Stimulated activated CD4-positive, alpha-beta T cell treated with anti-CD3 and anti-CD28 coated beads, Interleukin-12 subunit alpha, Interleukin-12 subunit beta, amount 100 ng/mL, for 24 hours (primary cell): ENCODE measurements at places on chromosomes 1 and 21.

GRCh38 chr1:16356867-16357266 lies 4.6 kb upstream of the FBXO42 start:
- DNase-seq: no peak

GRCh38 chr21:45297869-45298268 lies 10.2 kb upstream of the POFUT2 start:
- DNase-seq: no peak

GRCh38 chr21:43871487-43871886 lies 6.5 kb downstream of the AGPAT3 start:
- DNase-seq: no peak

GRCh38 chr1:118504221-118504644 lies 319.2 kb upstream of the SPAG17 start:
- no peak for DNase-seq

DNA sequence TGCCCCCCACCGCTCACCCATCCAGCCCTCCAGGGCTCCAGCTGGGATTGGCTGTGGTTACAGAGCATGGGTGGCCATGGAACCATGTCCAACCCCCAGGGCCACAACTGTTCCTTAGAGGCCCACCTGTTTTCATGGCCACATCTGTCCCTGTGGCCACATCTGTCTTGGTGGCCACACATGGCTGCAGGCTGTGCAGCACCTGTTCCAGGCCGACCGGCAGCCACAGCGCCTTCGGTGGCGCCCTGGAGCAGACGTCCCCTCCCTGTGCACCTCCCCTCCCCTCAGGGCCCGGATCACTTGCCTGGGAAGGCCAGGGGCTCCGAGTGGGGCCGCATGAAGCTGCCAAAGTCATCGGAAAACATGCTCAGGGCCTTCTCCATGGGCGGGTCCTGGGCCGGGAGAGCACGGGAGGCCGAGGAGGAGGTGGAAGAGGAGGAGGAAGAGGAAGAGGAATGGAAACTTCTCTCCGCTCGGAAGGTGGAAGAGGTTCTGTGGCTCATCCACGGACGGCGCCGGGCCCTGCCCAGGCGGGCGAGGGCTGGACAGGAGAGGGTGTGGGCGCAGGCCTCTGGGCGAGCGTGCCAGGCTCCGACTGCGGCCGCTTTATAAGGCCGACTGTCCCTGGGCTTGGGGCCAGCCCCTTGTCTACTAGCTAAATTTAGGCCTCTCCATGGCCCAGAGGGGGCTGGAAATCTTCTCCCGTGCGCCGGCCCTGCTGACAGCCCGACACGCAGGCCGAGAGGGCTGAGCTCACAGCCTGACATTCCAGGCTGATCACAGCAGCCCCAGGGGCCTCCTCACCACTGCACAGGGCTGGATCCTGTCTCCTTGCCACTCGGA lies at the start of gene HSPB7:
TSS of gene HSPB7 (minus strand) at position 583 of the 843 bp plus-strand sequence. CDS start at position 503, 80 bp downstream.
- DNase-seq: no peak

GRCh38 chr1:24644100-24644384 lies 940 bp downstream of the SRRM1 start:
- DNase-seq: no peak

DNA sequence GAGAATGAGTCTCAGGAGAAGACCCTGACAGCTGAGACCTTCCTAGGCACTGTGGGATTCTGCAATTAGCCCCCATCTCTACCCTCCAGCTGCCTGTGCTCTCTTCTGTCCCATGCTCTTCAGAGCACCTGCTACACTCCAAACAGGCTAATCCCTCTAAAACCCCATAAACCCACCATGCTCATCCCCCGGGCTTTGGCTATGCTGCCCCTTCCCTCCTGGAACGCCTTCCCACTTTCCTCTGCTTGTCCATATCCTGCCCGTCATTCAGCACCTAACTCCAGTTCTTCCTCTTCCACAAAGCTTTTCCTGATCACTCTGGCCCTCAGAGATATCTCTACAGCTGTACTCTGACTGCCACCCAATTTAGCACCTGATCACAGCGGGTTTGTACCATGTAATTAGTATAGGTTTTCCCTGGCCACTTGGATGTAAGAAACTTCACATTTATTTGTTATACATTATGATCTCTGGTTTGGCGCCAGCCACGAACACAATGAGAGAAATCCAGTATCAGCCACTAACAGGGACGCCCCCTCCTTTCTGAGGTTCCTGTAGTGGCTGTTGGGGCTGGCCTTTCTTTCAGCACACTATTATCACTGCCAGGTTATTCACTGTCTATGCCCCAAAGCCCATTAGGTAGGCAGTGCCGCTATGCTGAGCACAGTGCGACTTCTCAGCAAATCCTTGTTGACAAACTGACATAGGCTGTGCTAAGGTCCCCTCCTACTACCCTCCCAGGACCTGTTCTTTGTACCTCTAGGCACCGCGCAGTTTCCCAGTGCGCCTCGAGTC lies 45.1 kb downstream of the CDC7 start:
- no peak for DNase-seq

DNA sequence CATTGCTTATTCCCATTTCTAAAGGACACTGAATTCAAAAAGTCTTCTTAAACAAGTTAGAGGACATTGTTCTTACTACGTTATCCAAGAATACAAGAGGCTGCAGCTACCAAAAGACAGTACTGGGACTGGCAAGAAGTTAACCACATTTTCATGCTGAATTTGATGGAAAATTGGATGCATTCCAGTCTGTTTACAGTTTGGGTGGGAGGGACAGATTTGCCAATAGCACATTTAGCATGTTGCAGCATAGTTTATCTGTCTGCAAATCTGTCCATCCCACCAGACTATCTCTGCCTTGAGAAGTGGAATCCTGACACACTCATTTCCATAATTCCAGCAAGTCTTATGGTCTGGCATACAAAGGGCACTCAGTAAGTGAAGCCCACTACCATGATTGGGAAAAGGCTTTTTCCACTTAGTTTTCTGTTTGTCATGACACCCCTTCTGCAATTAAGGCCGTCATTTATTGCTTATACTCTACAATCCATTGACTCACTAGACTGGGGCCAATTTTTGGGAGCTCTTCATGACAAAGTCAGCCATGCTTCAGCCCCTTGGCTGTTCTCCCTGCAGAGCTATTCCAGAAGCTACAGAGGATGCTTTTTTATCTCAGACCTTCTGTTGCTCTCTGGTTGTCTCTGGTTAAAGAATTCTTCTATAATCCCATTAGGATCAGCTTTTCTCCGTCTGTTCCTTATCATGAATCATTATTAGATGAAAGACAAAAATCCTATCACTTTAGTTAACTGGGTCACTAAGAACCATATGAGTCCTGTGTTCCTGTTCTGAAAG lies 355.8 kb upstream of the PTBP2 start:
- no peak for DNase-seq

- no peak for DNase-seq
Measured at GRCh38 chr1:111032295-111032897, 68.7 kb upstream of the LRIF1 start.

GRCh38 chr1:67980028-67980427 lies 70.4 kb downstream of the DIRAS3 start:
- no peak for DNase-seq

DNA sequence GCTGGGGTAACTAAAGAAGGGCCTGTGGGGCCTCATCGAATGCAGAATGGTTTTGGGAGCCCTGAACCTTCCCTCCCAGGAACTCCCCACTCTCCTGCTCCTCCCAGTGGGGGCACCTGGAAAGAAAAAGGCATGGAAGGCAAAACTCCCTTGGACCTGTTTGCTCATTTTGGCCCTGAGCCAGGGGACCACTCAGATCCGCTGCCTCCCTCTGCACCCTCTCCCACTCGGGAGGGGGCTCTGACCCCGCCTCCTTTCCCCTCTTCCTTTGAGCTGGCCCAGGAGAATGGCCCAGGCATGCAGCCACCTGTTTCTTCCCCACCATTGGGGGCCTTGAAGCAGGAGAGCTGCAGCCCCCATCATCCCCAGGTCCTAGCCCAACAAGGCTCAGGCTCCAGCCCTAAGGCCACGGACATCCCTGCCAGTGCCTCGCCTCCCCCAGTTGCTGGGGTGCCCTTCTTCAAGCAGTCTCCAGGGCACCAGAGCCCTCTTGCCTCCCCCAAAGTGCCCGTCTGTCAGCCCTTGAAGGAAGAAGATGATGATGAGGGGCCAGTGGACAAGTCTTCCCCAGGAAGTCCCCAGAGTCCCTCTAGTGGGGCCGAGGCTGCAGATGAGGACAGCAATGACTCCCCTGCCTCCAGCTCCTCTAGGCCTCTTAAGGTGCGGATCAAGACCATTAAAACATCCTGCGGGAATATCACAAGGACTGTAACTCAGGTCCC lies 4.7 kb downstream of the ZNF687 start:
- no peak for DNase-seq

DNA sequence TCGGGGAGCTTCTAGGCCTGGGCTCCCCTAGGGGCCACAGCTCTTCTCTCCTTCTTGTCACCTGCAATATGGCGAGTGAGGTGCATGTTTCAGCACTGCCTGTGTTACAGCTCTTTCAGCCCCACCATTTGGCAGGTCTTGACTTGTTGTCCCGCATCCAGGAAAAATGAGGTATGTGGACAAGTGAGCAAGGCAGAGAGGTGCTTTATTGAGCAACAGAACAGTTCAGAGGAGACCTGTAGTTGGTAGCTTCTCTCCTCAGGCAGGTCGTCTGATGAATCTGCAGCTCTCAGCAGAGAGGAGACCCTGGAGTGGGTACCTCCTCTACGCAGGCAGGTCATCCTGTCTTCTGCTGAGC lies 208.2 kb upstream of the USP25 start:
- DNase-seq: no peak

DNA sequence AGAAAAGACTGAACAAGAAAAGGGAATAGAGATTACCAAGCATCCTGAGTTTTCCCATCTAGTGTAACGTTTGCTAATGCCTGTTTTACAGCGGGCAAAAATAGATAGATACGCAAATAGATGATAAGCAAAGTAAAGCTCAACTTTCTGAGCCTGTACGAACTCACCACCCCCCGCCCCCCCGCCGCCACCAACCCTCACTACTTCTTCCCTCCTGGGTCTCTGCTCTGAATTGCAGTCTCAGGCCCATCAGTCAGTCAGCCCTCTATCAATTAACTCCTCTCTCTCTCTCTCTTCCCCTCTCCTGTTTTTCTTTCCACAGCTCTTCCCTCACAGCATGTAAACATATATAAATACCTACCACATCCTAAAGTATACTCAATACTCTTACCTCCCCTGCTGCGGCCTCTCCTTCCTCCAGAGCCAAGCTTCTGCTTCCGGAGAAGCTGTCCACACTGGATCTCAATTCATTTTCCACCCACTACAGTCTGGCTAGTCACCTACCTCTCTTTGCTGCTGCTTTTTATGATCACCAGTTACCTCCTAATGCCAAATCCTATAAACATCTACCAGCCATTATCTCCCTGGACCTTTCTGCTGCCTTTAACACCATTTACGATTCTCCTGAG lies 64.6 kb downstream of the CAPN2 start:
- DNase-seq: no peak

DNA sequence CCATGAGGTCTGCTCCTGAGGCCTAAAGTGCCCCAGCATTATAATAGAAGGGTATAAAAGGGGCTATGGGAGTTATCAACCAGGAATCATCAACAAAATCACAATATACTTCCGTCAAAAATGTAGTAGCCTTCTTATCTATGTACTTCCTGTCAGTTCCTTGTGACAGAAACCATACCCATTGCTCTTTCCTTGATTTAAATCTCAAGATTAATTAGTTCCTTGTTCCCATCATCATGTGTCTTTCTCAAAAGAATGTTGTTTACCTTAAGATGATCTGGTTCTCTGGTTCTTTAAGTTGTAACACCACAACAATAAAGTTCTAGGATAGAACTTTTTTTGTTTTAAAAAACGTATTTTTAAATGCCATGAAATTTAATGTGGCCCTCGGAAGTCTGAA lies 833.3 kb downstream of the LTN1 start:
- no peak for DNase-seq

- DNase-seq: no peak
Measured at GRCh38 chr1:221448585-221449175, 293.2 kb downstream of the DUSP10 start.

DNA sequence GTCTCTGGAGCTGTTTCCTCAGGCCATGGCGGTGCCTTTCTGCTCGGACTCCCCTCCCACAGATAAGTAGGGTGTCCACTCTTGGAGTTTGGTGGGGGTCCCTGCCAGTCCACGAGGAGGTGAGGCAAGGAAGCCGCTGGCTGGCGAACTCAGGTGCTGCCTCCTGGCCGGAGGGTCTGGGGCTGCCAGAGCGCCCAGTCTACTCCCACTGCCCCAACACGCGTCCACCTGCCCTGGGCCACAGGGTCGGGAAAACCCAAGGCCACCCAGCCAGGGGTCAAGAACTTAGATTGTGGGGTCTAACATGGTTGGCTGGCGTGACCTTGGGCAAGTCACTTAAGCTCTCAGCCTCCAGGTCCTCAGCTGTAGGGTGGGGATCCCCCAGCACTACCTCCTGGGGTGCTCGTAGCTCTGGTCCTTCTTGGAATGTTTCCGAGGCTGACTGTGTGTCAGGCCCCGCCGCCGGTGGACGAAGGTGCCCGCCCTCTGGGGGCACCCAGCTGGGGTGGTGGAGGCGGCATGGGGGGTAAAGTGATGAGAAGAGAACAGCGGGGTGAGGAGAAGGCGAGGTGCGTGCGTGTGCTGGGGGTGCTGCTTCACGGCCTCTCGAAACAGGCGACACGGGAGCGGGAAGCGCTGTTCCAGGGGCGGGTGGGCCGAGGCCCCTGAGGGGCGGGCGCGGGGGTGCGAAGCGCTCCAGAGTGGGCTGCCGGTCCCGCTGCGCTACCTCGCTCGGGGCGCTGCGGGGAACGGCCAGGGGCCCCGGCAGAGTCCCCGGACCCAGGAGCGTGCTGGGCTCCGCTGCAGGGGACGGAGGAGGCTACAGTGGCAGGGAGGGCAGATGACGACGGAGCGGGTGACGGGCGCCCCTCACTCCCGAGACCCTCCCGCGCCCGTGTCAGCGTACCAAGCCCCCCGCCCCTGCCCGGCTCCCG lies 1.2 kb downstream of the SH2D5 start:
- DNase-seq: no peak

- no peak for DNase-seq
Measured at GRCh38 chr1:18473195-18473815, 7.4 kb upstream of the KLHDC7A start.

GRCh38 chr1:20160034-20160433 lies 20.9 kb downstream of the PLA2G2F start:
- DNase-seq: no peak

GRCh38 chr1:62276791-62277190 lies 42.4 kb downstream of the KANK4 start:
- DNase-seq: no peak

DNA sequence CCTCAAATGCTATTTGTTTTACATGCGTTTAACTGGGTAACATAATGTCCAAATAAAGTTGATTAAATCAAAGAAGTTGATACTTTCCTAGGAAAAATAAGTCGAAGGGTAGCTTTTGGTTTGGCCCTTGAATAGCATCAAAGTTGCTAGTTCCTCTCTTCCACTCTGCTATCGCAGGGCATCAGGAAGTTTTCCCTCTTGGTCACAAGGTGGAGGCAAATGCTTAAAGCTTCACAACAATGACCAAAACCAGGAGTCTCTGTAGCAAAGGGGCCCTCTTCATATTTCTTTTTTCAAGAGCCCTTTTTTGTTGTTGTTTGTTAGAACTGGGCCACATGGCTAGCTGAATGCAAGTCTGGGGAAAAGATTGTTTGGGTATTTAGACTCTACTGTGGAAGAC lies 668.4 kb downstream of the KCNT2 start:
- DNase-seq: no peak

GRCh38 chr1:55507578-55507931 lies 292.4 kb upstream of the USP24 start:
- DNase-seq: no peak
